ENCODE measurements at places on chromosomes 16 and 17.

GRCh38 chr17:27236717-27237315 is 57.1 kb upstream of the WSB1 start:
- peak; percentile 77 for DNase-seq

DNA sequence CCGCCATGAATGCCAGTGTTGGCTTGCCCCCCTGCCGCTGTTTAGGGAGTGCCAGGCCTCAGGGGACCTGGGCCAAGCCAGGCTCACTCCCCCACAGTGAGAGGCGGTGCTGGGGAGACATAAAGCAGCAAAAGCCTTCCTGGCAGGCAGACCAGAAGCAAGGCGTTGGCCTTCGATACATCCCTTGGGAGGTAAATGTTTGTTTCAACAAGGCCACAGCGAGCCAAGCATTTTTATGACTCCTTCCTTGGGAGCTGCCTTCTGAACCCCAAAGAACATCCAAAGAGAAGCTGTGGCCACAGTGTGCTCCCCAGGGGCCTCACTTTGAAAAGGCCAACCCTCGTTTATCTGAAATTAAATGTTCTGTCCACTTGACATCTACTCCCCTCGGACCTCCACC is 119.7 kb upstream of the CIBAR2 start:
- no peak for DNase-seq

DNA sequence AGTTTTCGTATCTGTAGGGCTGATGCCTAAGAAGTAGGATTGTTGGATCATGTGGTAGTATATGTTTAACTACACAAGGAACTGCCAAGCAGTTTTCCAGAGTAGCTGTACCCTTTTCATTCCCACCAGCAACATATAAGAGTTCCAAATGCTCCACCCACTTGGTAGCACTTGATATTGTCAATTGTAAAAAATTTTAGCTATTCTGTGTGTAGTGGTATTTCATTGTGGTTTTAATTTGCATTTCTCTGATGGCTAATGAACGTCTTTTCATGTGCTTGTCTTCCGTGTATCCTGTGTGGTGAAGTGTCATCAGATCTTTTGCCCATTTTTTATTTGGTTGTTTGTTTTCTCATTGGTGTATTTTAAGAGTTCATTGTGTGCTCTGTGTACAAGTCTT is 69.7 kb downstream of the TANC2 start:
- no peak for DNase-seq

DNA sequence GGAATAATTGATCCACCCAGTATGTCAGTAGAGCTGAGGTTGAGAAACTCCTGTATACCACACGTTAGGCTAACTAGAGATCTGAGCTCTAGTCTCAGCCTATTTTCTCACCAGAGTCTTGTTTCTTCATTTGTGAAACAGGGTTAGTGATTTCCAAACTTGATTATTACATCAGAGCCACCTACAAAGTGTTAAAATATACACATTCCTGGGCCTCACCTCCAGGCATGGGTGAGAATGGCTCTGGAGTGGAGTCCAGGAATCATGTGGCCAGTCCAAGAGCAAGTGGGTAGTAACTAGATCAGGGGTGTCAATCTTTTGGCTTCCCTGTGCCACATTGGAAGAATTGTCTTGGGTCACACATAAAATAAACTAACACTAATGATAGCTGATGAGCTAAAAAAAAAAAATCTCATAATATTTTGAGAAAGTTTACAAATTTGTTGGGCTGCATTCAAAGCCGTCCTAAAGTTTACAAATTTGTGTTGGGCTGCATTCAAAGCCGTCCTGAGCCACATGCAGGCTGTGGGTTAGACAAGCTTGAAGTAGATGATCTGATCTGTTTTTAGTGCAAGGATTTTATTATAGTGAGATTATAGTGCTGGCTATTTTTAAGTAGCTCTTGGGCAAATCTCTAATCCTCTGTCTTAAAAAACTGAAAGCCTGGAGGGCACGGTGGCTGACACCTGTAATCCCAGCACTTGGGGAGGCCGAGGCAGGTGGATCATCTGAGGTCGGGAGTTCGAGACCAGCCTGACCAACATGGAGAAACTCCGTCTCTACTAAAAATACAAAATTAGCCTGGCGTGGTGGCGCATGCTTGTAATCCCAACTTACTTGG is 20.4 kb downstream of the PRCD start:
- DNase-seq, result no peak

GRCh38 chr17:79696610-79696982 is 34.1 kb upstream of the ENPP7 start:
- DNase-seq, result no peak

GRCh38 chr17:6639586-6640535 is 650 bp downstream of the KIAA0753 start:
- no peak for DNase-seq

DNA sequence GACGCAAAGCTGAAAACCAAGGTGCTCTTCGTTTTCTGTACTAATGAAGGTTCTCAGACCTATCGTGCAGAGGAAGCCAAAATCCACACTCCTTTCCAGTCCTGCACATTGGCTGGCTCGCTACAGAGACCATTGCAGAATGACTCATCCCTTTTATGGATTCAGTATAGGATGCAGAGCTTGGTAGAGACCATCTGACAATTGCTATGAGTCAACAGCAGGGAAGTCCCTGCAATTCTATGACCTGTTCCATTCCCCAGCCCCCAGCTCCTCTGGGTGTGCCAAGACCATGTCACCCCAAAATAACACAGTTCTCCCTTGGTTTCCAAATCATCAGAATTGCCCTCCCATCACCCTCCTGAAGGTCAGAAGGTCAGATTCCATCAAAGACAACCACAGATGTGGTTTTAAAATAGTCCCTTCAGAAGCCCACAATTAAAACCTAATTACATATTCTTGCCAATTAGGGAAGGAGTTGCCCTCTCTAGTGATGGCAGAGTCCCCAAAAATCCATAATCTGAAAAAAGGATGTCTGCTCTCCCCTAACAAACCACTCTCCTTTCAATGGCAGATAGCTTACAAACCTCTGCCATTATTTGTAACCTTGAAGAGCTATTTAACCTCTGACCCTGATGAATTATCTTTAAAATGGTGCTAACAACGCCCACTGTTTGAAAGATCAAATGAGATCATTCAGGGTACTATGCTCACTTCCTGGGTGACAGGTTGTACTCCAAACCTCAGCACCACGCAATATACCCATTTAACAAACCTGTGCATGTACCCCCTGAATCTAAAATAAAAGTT is 108.2 kb upstream of the RBBP6 start:
- no peak for DNase-seq

DNA sequence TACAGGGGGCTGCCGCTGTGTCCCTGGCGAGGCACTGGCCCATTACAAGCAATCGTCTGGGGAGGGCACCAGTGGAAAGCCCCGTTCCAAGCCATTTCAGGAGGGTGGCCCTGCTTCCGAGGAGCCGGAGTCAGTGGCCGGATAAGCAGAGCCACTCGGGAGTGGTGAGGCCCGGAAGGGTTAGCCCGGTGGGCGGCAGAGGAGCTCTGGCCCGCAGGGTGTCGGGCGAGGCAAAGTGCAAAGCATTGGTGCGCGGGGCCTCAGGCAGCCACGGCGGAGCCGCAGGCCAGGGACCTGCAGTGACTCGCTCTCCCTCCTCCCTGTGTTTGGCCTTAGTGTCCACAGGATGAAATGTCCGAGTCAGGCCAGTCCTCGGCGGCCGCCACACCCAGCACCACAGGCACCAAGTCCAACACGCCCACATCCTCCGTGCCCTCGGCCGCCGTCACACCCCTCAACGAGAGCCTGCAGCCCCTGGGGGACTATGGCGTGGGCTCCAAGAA is 24.6 kb downstream of the NME3 start:
- DNase-seq, result no peak

GRCh38 chr17:72446525-72447250 is 325.9 kb downstream of the SOX9 start:
- DNase-seq, result no peak

- DNase-seq, result no peak
Measured at GRCh38 chr17:13107676-13108235, 89.9 kb upstream of the ELAC2 start.

- DNase-seq, result no peak
Measured at GRCh38 chr16:47571049-47571448, 109.9 kb downstream of the PHKB start.

DNA sequence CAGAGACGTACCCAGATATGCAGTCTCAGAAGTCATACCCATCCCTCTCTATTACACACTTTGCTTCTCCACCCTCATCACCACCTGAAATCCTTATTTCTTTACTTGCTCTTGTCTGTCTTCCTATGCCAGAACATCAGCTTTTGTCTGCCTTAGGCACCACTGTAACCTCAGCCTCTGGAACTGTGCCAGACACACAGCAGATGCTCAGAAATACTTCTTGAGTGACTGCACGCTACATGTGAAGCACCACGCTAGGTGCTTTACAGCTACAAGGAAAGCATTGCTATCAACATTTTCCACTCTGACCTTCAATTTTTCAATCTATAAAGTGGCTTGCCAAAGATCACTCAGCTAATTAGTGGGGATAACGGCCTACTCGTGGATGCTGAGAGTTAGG is 226.8 kb downstream of the CHD9NB start:
- no peak for DNase-seq

GRCh38 chr16:35391328-35391727 is 1931.9 kb downstream of the TP53TG3F start:
- DNase-seq, result no peak

DNA sequence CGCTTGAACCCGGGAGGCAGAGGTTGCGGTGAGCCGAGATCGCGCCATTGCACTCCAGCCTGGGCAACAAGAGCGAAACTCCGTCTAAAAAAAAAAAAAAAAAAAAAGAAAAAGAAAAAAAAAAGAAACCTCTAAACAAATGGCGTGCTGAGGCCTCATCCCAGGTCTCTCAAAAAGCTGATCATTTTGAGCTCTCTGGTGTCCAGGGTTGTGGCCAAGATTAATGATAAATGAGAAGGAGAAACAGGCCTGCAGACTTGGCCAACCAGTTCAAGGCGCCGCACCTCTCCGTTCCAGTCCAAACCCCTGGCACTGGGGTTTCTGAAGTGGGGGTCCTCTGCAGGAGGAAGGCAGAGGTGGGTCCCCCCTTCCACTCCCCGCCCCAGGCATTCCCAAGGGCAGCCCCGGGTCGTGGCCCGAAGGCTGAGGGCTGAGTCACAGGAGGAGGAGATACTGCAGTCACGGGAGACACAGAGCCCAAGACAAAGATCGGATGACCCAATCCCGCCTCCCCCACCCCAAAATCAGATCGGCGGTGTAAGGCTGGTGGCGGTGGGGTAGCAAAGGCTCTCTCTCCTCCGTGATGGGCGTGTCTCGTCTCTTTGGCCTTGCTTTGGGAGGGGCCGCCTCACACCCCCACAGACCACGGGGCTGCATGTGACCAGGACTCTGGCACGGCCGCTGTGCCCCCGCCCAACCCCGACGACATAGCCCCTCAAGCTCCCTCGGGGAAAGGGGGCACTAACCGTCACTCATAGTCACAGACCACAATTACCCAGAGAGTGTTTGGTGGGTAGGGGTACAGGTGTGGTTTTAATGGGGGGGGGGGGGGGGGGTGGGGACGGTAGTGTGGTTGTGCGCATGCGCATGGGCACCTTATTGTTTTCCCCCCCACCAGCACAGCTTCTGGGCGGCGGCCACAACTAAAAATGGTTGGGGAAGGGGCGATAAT is 1.1 kb downstream of the VAT1 start:
- DNase-seq, result peak; percentile 45

DNA sequence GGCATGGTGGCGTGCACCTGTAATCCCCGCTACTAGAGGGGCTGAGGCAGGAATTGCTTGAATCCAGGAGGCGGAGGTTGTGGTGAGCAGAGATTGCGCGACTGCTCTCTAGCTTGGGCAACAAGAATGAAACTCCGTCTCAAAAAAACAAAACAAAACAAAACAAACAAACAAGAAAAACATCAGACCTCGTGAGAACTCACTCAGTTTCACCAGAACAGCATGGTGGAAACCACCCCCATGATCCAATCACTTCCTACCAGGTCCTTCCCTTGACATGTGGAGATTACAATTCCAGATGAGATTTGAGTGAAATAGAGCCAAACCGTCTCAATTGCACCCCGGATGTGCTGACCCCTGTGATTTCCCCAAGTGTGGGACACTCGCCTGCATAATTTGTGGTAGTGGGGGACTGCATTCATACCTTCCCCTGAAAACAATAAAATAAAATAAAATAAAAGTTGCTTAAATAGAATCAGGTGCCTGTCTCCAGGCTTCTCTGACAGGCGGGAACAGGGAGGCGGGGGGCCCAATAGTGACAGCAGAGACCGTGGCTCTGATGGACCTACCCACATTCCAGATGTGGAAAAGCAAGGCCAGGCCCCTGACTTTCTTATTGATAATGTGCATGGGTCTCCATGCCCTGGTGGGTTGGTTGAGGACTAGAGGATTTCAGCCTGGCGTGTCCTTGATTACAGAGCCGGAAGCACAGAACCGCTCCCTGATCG is 13.1 kb downstream of the ZSCAN10 start:
- DNase-seq, result no peak

GRCh38 chr16:81496742-81497141 is 52.1 kb downstream of the CMIP start:
- no peak for DNase-seq

DNA sequence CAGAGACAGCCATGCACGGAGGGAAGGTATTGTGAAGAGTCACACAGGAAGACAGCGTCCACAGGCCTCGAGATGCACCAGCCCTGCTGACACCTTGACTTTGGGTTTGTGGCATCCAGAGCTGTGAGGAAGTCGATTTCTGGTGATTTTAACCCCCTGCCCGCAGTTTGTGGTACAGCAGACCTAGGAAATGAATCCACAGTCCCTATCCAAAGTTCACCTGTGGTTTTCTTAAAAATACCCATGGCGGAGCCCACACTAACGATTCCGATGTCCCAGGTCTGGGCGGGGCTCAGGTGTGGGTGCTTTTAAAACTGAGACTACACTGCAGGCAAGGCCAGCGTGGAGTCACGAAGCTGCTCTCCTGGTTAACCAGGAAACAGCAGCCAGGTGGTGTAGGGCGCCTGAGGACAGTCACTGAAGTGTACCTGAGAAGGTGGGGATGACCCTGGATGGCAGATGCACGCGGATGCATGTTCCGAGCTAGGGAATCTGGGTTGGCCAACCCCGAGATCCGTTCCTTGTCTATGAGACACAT is 14.4 kb upstream of the MEAK7 start:
- DNase-seq, result peak; percentile 76

DNA sequence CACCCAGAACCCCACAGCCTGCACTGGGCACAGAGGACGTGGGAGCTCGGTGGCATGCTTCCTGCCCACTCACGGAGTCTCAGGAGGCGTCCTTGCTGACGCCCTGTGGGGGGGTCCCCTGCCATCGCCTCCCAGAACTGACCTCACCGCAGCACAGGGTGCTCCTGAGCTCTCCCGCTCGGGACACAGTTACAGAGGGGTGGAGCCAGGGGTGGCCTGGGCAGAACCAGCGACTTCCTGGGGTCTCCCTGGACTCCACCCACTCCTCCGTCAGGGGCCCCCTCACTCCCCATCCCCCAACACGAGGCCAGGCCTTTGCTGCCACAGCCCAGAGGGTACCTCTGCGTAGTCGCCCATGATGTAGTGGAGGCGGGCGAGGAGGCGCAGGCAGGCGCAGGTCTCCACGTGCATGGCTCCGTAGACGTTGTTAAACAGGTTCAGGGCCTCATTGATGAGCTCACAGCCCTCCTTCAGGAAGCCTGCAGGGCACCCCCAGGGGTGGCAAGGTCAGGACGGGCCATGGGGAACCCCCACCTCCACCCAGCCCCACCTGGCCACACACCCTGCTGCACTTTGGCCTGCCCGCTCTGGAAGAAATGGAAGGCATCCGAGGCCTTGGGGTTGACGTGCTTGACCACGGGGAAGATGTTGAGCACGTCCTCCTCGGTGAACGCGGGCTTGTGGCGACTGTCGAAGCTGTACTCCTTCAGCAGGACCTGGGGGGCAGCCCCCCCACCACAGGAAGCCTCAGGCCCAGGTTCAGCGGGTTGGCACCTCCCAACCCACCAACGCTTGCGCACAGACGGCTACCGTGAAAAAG is 17.8 kb downstream of the CLUH start:
- DNase-seq, result no peak

GRCh38 chr16:81796583-81797346 is 17.7 kb downstream of the PLCG2 start:
- DNase-seq, result no peak
